ENCODE measurements at places on chromosomes 5 and 9.

DNA sequence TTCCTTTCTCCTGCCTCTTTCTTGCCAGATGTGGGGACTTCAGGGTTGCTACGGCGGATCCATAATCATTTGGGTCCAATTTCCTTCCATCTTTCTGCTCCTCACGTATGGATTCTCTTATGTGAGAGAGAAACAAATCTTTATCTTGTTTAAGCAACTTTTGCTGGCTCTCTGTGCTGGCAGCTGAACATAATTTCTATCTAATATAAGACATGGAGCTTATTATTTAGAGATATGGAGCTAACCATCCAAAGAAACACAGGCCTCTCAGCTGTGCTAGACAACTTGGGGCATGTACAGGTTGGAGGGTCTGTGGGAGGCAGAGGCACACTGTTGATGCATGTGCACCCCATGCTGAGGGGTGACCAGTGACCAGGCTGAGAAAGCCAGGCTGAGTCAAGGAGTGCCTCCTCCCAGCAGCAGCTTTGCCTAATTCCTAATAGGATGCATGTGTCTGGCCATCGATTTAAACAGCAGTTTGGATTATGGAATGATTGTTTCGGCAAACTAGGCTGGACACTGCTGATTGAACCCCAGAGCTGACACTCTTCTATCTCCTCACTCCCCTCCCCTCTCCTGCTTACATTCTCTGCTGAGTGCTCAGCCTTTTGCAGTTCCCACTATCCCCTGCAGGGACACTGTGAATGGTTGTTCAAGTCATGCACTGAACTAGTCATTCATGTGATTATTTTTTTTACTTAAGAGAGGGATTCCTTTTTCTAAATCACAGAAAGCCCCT lies 195.8 kb downstream of the ERCC6L2 start:
- DNase-seq: peak; percentile 49

DNA sequence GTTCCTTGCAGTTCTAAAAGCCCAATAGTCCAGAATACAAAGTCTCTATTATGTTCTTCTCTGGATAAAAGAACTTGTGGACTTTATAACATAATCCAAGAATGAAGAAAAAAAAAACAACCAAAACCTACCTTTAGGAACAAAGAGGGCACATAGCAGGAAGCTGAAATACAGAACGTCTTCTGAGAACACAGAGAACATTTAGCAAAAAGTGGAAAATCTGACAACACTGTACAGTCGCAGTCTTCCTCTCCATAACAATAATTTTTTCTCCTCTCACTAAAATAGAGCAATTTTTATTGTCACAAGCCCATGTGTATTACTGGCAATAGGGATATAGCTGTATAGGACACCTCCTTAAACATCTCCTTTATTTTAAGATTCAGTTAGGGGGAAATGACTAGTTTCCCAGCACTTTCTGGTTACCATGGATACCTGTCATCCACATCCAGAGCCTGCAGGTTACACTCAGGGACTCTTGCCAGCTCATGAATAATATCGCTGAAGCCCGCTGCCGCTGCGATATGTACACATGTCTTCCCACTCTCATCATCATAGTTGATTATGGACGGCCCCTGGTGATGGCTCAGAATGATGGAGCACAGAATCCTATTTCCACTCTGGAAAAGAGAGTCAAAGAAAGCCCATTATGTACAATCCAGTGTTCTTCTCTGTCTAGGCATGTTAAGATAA lies 106.5 kb downstream of the ANKRD55 start:
- DNase-seq: no peak

GRCh38 chr5:107858324-107858723 lies 187.6 kb upstream of the EFNA5 start:
- DNase-seq: no peak

DNA sequence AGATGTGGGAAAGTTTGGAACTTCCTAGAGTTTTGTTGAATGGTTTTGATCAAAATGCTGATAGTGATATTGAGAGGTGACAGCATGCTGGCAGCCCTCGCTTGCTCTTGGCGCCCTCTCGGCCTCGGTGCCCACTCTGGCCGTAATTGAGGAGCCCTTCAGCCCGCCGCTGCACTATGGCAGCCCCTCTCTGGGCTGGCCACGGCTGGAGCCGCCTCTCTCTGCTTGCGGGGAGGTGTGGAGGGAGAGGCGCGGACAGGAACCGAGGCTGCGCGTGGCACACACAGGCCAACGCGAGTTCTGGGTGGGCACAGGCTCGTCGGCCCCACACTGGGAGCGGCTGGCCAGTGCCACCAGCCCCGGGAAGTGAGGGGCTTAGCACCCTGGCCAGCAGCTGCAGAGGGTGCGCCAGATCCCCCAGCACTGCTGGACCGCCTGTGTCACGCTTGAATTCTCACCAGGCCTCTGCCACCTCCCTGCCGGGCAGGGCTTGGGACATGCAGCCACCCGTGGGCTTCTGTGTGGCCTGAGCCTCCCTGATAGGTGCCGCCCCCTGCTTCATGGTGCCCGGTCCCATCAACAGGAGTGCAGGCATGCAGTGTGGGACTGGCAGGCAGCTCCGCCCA lies 488.5 kb downstream of the CYLC2 start:
- no peak for DNase-seq

- no peak for DNase-seq
These were observed 11.0 kb upstream of the CEL start for GRCh38 chr9:133050781-133051180.

GRCh38 chr5:153816870-153817269 lies 221.8 kb downstream of the FAM114A2 start:
- DNase-seq: no peak

GRCh38 chr5:152488869-152489268 lies 83.8 kb upstream of the NMUR2 start:
- no peak for DNase-seq

GRCh38 chr9:95817205-95817604 lies 58.3 kb upstream of the ERCC6L2 start:
- no peak for DNase-seq

DNA sequence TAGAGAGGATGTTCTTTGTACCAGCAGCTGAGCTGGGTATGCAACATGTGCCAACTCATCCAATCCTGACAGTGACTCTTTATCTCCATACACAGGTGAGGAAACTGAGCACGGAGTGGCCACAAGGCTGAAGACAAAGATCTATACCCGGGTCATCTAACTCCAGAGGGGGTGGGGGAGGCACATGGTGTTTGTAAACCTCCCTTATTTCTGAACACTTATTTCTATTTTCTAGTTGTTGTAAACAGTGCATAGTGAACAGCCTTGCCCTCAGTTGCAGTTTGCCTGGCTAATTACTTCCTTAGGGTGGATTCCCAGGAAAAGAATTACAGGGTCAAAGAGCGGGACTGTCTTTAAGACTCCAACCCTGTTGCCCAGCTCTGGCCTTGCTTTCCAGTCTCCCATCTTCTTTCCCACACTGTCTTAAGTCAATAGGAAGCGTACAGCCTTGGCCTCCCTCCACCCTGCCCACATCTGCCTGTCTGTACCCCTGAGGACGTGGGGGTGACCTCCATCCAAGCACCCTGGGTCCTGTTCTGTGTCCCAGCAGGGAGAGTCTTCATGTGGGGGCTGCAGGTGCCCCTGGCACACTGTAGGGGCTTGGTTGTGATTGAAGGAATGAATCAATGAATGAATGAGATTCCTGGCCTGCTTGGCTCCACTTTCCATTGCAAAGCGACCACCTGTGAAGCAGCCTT lies 13.2 kb upstream of the FIBCD1 start:
- no peak for DNase-seq

- DNase-seq: peak; percentile 89
These were observed 142.7 kb downstream of the C5orf15 start for GRCh38 chr5:133825631-133826289.

DNA sequence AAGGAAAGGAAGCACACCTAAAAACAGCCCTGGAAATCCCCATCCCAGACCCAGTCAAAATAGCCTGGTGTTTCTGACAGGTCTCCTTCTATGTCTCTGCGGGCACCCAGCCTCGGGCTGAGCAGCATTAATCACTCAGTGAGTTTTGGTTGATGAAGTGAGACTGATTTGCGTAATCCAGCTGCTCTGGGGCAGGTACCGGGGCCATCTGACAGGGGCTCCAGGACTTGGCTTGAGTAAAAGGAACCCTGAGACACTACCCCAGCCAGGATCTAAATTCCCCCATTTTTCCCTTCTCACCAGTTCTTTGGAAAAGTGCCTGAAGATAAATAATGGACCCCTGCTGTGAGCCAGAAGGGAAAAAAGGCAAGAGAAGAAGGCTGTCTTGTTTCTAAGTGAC lies 596 bp downstream of the SLC28A3 start:
- no peak for DNase-seq

DNA sequence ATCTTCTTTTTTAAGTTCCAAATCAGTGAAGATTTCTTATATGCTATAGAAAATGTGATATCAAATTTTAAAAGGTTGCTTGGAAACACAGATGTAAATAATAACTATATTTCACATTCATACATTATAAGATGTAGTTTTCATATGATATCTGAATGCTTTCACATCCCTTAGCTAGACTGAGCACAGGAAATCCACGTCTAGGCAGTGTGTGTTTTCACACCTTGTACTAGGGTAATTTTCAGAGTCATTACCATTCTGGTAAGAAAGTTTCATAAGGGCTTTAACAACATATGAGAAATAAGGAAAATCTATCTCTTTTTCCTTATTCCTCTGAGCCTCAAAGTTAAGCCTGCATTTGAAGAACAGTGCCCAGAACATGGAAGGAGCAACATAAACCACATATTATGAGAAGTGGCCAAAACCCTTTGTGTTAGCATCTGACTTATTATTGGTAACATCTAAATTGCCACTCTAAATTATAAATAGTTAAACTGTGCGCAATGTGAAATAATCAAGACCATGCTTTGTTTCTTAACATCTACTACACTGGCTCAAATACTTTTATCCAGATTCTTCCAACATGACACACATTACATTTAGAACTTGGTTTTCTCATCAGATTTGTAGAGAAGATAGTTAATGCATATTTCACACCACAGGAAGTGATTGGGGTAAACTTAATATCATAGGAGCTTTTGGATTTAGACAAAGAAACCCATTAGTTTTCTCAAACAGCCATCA lies 113.3 kb downstream of the PPP2R2B start:
- no peak for DNase-seq

DNA sequence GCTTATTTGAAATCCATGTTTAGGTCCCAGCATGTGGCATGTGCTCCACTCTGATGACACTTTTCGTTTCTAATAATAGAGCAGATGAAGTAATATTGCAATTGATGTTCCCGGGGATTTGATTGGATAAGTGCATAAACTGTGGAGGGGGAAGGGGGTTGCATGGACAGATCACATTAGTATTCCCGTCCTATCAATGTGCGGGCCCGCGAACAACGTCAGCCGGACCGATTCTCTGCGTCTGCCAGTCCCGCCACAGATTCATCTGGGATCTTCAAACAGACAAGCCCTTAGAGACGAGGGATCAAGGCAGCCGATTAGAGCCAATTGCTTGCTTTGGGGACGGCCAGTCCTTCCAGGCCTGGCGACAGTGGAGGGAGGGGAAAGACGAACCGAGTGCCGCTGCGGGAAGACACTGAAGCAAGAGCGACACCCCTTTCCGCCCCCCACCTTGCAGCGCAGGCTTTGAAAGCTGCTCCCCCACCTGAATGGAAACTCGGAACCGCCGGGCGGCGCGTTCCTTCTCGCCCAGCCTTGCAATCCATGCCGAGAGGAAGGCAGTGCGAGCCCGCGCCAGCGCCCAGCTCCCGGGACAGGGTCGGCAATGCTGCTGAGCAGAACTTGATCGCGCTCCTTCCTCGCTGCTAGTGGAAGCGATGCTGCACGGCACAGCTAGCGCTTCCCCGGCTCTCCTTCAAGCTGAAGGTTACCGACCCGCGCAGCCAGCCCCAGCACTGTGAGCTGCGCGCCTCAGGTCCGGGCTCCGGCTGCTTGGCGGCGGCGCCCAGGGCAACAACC lies at the start of gene RGS7BP:
TSS of gene RGS7BP (plus strand) at position 247 of the 798 bp plus-strand sequence. CDS start 610 bp downstream, outside the sequence.
- DNase-seq: peak; percentile 21

DNA sequence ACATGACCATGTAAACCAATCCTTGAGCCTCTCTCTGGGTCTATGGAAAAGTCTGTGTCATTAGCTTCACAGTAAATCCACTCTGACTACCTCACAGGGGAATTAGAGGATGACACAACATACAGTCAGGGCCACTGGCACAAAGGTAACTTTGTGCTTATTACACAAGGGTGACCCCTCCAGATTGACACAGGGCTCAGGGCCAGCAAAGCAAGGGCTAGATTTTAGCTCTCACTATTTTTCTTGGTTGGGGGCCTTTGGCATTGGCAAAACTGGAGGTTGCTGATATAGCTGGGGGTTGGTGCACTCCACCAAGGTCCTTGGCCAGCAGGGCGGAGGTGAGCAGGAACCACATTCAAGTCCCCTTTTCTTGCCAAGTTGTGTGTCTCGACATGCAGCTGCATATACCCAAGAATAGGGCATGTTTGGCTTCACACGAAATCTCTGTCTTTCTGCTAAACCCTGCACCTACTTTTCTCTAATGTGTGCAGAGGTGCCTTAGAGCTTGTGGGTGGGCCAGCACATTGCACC lies 15.2 kb upstream of the OSMR start:
- no peak for DNase-seq

DNA sequence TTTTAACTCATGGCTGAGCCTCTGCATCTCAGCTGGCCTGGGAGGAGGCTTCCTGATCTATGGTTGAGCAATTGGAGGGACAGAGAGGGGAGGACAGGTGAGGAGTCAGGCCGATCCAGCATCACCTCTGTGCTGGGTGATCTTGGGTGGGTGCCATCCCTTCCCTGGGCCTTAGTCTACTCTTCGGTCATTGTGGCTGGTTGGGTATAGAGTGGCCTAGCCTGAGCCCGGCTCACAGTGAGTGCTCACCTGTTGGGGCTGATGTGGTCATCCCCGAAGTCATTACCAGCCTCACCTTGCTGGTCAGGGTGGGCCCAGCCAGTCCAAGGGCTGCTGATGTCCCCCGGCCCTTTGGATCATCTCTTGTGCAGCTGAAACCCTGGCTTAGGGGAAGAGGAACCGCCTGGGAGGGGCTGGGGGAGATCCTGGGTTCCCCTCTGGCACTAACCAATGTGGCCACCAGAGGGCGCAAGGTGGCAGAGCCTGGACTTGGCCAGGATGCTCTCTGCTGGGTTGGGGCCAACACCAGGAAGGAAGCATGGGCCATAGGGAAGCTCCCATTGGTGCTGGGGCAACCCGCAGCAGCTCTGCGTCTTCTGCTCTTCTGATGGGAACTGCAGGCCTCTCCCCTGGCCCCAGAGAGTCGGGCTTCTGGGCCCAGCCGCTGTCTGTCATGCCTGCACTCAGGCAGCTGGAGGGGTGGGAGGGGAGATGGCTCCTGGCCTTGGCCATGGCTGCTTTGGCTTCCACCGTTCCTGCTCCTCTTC lies 17.3 kb upstream of the ODF2 start:
- peak; percentile 96 for DNase-seq

DNA sequence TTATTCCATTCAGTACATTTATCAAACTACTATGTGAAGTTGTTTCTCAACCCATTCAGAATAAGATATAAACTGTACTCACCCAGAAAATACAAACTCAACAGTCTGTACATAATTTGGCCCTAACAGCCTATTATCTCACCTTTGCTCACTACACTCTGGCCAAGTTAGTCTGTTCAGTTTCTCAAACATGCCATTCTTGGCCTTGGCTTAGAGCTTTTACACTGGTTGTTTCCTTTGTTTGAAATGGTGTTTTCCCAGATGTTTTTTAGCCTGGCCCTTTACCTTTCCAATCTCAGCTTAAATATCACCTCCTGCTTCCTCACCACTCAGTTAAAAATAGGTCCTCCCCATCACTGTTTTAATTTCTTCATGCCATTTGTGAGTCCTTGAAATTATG lies 13.6 kb downstream of the CDC42SE2 start:
- DNase-seq: no peak

All from BE2C (cell line).